ENCODE measurements at places on chromosomes 7 and 10.

- DNase-seq = no peak
These were observed 58.5 kb downstream of the ELMO1 start for GRCh38 chr7:37390114-37390513.

GRCh38 chr10:47025540-47026300 lies 114.5 kb downstream of the PTPN20 start:
- DNase-seq = no peak

GRCh38 chr10:97034301-97034700 lies 151.5 kb downstream of the SLIT1 start:
- DNase-seq = no peak

DNA sequence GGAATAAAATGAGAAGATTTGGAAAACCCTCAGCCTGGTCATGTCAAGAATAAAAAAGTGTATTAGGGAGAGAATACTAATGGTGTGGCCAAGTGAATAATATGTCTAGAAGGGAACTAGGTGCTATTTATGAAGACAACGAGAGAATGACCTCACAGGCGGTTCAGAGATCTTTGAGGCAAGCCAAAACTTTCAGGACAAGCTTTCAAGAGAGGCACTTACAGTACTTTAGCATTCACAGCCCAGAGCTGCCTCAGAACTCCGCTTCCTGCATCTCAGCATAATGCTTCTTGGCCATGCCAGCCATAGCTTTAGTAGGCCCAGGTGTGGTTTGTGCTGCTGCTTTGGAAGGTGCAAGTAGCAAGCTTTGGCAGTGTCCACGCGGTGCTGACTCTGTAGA lies 37.2 kb upstream of the CCDC7 start:
- DNase-seq = no peak

DNA sequence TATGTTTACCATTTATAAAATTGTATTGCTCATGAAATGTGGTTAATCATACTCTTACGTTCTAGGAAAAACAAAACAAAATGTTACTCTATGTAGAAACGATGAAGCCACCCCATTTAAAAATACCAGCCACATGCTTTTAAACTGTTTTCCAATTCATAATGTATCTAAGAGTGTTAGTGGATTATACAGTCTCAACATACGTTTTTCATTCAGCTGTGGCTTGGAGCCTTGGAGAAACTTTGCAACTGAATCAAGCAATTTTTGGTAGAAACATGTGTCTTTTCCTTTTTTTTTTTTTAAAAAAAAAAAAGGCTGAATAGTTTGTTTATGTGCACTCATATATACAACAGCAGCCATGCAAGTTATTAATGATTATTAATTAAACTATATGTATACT lies 378.0 kb upstream of the SEMA3D start:
- no peak for DNase-seq

DNA sequence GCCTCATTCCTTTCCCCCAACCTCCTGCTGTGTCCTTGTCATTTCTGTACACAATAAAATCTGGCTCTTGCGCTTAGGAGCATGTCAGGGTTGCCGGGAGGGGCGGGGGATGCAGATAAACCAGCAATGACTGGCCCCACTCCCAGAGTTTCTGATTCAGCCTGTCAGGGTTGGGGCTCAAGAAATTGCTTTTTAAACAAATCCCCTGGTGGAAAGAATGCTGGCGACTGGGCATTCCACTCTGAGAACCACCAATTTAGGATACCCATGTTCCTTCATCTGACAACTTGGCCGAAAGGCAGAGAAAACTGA lies 376.4 kb downstream of the TCERG1L start:
- no peak for DNase-seq

DNA sequence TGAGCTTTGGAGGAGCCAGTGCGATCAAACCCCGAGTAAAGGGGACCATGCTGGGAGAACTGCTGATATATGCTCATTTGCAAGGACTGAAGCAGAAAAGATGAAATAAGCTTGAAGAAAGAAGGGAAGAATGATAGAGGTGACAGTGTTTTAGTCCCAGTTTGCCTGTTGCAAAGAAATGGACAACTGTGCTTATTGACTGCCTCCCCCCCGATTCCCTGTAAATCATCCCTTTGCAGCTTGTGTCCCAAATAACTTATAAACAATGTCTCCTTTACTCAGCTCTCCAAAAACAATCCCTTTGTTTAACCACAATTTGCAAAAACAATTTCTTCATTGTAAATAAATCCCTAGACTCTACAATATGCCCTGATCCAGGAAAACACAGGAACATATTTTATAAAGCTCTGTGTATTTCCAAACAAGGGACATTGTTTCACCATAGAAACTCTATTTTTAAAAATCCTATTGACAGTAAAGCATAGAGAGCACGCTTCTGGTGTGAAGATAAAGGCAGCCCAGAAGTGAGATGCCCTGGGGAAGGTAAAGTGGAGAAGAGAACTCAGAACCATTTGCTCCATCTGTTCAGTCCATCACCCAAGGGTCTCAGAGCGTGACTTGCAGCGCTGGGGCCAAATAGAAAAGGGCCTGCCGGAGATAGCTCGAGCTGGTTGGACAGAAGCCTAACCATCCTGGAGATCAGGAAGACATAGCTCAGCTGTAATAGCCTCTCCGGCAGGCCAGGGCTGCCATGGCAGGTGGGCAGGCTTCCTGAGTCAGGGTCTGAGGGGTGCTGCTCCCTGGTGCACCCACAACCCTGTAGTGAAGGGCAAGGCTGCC lies 280.5 kb downstream of the WDR11 start:
- no peak for DNase-seq

DNA sequence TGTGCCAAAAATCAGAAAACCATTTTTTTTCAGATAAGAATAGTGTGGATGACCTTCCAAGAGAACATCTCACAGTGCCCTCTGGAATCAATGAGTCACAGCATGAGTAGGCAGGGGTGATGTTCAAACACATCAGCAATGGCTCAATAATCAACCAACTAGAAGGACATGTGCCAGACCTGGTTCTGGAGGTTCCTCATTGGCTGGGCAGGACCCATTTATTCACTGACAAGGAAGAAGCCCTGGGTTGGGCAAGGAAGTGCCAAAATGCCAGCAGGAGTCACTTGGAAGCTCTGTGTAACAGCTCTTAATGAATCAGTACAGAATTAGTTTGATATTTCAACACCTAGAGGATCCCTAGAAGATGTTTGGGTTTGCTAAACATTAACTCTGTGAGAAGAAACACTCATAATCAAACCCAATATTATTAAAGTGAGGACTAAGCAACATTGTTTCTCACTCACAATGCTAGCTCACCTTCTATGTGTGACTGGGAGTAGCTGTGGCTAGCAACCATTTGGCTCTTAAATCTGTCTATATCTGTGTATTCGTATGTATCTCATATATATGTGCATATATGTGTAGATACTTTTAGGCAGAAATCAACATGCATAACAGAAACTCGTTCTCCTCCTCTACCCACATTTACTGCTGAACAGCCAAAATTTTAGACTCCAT lies 72.3 kb upstream of the APBB1IP start:
- DNase-seq = no peak

DNA sequence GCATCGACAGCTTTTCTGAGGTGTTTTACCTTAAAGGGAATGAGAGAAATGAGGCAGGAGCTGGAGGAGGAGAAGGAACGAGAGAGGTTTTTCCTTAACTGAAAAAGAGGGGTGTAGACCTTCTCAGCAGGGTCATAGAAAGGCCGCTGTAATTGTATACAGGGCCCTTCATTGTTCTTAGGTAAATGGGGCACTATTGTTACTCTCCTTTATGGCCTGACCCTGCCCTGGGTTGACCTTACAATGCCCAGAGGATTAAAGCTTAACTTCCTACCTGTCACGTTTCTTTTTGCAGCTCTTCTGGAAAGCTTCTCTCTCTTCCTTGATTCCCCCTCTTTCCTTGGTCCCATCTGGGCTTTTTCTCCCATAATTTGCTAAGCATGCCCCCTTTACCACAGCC lies 13.7 kb upstream of the PDLIM1 start:
- no peak for DNase-seq

DNA sequence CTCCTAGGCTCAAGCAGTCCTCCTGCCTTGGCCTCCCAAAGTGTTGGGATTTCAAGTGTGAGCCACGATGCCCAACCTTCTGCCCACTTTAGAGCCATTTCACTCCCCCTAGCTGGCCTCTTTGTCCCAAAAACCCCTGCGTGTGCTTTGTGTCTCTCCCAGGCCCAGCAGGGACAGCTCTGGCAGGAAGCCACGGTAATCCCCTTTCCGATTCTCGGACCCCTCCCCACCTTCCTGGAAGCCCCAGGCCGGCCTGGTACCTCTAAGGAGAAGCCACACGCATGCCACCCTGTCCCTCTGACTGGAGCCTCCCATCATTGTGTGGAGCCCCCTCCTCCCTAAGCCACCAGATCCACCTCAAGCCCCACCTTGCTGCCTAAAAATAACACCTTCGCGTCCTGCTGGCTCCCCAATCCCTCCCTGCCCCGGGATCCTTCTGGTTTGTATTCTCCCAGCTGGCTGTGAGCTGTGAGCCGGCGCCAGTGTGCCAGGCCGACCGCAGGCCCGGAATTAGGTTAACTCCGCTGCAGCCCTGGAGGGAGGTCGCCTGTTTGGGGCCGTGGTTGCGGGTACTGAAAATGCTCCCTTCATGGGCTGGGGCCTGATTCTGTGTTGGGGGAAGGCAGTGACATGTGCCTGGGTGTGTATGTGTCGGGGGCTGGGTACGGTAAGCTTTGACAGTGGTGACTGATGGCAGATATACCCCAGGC lies 16.4 kb upstream of the SRRM3 start:
- DNase-seq = no peak

- DNase-seq = no peak
These were observed 78.0 kb upstream of the ADRB1 start for GRCh38 chr10:113965683-113966082.

DNA sequence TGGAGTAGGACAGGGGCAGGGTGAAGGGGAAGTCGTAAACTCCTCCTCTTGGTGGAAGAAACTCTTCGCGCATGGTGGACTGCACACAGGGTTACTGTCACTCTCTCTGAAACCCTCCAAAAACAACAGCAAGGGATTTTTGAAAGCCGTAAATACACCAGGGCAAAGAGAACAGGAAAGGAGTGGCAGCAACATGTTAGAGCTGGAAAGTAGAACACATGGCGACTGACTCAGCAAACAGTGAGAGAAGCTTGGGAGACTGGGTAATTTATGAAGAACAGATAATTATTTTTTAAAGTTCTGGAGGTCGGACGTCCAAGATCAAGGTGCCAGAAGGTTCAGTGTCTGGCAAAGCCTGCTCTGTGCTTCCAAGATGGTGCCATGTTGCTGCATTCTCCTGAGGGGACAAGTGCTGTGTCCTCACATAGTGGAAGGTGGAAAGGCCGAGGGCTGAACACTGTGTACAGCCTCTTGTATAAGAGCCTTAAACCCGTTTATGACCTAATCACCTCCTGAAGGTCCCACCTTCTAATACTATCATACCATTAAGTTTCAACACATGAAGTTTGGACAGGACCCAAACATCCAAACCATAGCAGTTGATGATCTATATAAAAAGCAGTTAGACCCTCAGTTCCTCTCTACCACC lies 22.5 kb upstream of the C10orf53 start:
- DNase-seq = no peak

GRCh38 chr10:98638920-98639319 lies 192.2 kb upstream of the HPS1 start:
- no peak for DNase-seq
